ENCODE measurements at places on chromosomes 1 and 21.

DNA sequence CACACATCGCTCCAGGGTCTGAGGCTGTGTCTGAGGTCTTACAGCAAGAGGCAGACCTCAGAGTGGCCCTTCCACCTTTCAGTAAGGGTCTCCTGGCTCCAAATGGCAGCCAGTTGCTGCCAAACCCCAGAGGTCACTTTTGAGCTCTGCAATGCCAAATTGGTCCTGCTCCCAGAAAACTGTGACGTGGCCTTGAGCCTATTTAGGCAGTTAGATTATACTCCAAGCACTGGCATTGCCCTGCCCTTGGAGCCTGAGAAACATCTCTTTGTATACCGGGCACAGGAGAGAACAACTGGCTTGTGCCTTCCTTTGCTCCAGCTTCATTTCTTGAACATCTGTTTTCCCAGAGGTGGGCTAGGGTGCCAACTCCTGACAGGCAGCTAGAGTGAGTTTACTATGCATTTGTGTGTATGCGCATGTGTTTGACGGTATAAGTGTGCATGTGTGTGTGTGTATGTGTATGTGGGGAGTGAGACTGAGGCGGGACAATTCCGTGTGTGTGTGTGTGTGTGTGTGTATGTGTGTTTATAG lies 134.5 kb downstream of the IER5 start:
- DNase-seq, result no peak

DNA sequence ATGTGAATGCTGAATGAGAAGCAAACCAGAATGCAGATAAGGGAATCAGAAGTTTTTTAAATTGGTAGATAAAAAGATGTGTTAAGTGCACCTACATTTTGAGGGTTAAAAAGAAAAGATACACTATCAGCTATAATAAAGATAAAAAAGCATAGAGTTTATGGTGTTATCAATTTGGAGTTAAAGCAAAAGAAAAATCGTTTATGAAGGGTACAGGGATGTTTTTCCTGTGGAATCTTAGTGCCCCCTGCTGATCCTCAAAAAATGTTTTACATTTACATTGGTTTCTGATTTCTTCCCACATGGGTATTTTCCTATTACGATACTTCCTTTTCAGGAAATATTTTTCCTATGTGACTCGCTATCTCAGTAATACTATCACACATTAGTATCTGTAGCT lies 293.5 kb downstream of the MRPL39 start:
- DNase-seq, result no peak

GRCh38 chr21:32698971-32699693 lies 28.7 kb downstream of the SYNJ1 start:
- no peak for DNase-seq

DNA sequence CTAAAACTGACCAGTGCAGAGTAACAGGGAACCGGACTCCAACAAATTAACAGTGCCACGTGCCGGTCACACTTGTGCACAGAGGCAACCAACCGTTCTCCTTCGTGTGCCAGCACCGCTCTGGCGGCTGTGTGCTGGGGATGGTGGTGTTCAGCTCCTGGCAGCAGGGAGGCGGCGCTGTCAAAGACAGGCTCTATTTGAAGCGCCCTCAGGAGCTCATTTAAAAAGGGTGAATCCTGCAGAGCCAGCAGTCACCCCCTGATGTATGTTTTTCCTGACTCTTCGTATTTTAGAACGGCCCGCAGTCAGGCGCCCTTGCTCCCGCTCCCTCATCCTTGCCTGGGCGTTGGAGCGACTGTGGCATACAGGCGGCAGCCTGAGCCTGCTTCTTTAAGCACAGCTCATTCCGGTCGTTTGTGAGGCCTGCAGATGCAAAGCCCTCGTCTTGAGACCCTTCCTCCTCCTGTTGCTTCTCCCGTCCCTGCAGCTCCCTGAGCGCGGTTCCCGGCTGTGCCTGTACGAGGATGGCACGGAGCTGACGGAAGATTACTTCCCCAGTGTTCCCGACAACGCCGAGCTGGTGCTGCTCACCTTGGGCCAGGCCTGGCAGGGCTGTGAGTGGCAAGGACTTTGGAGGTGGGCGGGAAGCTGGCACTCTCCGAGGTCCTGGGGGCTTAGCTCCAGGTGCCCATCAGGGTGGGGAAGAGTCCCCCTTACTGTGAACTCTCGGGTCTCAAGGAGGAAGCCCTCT lies 1.1 kb downstream of the DFFB start:
- DNase-seq, result no peak

DNA sequence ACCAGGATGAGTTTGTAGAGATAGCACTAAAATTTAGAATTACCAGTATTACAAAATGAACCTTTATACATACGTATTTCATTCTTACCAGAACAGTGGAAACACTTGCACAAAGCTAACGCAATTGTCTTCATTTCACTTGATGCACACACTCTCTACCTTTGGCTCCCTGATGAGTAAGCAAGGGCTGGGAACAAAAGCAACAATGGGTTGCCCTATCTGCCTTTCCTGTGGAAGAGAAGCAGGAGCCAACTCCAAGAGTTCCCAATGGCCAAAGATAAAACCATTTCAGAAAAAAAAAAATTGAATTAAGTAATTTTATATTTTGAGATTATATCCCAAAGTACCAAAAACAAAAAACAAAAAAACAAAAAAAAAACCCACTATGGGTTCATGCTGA lies 344.1 kb upstream of the GREM2 start:
- no peak for DNase-seq

- DNase-seq, result no peak
These were observed 722 bp downstream of the TUT4 start for GRCh38 chr1:52552236-52552504.

DNA sequence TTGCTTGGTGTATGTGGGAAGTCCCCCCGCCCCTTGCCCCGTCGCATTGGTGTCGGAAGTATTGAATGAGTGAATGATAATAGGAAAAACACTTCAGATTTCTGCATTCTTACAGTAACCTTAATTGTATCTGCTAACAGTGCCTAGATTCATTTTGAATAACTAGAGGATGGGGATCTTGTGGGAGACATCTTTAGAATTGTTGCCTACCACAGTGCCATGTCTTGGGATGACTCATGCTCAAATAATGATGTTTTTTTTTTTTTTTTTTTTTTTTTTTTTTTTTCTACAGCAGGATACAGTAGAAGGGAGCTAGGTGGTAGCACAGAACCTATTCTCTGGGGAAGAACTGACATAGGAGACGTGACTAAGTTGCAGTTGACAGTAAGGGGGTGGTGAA lies 237.9 kb downstream of the USP25 start:
- no peak for DNase-seq

GRCh38 chr1:203065191-203065590 lies 20.6 kb downstream of the MYOG start:
- no peak for DNase-seq

DNA sequence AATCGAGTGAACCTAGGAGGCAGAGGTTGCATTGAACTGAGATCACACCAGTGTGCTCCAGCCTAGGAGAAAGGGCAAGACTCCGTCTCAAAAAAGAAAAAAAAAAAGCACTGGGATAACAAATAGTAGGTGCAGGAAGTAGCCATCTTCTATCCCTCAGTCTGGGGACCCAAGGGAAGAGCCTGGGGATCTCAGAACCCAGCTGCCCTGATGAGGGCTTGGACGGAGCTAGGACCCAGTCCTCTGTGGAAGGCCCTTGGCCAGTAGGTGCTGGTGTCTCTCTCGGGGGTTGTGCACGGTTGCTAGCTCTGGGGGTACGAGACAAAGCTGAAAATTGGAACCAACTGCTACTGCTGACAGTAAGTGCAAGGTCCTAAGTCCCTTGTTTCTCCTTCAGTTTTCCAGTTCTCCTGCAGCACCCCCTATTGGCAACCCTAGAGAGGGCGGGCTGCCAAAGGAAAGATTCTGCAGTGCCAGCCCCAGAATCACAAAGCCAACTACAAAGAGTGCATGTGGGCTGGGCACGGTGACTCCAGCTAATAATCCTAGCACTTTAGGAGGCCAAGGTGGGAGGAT lies 57.6 kb upstream of the KIF1B start:
- no peak for DNase-seq

GRCh38 chr1:2933431-2934155 lies 87.7 kb upstream of the ACTRT2 start:
- DNase-seq, result no peak

DNA sequence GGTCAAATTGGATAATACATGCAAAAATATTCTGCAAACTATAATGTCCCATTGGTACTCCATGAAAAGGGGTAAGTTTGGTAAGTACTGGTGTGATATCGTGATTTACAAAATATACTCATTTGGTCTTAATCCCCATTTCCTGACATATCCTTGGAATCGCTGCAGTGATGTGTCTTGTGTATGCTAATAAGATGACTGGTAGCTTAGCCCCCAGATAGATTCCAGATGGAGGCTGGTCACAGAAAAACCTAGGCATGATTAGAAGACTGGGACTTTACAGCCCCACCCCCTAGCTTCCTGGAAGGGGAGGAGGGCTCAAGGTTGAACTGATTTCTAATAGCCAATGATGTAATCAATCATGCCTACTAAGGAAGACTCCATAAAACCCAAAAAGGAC lies 3.0 kb downstream of the VAMP4 start:
- DNase-seq, result no peak

DNA sequence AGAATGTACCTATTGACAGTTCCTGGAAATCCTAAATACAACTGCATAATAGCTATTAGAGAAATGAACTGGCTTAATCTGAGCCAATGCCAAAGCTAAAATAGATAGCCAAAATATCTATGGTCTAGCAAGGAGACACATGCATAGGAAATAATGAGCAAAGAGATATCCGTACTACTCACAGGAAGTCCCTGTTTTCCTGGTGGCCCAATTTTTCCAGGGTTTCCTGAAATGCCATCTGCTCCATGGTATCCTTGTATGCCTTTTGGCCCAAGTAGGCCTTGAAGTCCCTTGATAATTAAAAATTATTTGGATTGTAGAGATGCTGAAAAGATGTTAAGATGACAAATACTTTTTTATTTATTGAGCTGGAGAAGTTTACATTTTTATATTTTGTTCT lies 108.4 kb upstream of the ZNHIT6 start:
- DNase-seq, result no peak

GRCh38 chr21:39319251-39319756 lies 5.9 kb upstream of the BRWD1 start:
- DNase-seq, result no peak

DNA sequence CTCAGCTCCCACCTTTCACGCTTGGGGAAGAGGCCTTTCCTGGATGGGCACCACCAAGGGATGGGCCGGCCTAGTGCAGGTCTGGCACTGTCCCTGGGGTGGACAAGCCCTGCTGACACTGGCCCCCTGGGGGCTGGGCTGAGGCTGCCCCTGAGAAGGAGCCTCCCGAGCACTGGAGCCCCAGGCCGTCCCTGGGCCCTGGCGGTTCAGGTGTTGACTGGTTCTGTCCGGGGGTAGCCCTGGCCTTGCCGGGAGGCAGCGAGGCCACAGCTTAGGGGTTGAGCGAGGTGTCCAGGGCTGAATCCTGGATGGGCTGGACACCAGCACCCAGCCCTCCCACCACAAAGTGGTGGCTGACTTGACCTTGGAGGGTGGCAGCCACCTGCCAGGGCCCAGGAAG lies 49.7 kb upstream of the ACTRT2 start:
- DNase-seq, result no peak

- no peak for DNase-seq
These were observed 67.0 kb downstream of the ERO1B start for GRCh38 chr1:236214761-236215160.

- DNase-seq, result no peak
These were observed 184.9 kb downstream of the SLC35F3 start for GRCh38 chr1:234089396-234089795.

GRCh38 chr1:206663832-206664652 lies 20.7 kb upstream of the MAPKAPK2 start:
- DNase-seq, result no peak

- DNase-seq, result no peak
These were observed 93.0 kb downstream of the SPATA46 start for GRCh38 chr1:162283657-162284056.

DNA sequence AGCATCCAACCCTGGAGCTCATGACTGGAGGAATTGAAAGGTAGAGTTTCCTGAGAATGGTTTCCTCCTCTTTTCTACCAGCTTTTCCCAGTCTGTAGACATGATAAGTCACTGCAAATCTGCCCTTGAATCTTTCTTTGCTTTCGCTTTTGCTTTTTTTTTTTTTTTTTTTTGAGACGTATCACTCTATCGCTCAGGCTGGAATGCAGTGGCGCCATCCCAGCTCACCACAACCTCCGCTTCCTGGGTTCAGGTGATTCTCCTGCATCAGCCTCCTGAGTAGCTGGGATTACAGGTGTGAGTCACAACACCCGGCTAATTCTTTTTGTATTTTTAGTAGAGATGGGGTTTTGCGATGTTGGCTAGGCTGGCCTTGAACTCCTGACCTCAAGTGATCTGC lies 1.7 kb upstream of the LCA5L start:
- no peak for DNase-seq

- DNase-seq, result no peak
These were observed 484.6 kb upstream of the PLXNA2 start for GRCh38 chr1:208728815-208729214.

DNA sequence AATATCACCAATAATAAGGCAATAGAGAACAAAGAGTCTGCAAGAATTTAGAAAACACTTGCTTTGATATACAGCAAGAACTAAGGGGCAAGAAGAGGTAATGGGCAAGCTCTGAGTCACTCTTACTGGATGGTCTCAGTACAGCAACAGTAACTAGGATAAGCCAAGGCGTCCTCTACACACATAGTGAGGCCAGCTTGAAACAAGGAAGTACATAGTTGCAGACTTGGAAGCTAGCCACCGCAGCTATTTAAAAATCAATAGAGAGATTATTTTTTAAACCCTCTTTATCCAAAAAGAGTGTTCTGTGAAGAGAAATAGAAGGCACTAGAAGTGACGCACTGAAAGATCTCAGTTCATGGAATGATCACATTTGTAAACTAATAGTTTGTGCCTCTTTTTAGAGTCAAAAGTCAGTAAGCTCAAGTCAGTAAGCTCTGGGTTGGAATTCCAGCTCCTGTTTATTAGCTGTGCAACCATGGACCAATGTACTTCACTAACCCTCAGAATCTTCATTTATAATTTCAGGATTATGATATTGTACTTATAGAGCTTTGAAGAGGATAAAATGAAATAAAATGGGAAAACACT lies 118.6 kb downstream of the AKT3 start:
- no peak for DNase-seq

- DNase-seq, result no peak
These were observed 17.4 kb downstream of the PEA15 start for GRCh38 chr1:160222546-160222945.

DNA sequence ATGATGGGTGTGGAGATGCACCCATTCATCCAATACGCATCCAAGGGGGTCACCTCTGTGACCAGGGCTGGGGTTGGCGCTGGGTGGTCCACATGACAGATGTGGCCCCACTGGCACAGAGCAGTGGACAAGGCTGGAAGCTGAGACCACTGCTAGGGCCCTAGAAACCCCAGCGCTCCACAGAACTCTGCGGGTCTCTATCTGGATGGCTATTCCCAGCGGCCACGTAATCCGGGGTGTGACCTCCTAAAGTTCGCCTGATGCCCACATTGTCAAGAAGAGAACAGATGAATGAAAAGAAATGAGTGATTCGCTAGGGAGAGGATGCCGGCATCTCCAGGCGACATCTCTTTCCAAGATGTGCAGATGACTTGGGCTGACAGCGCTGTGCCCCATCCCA lies 55.2 kb downstream of the PRDM15 start:
- no peak for DNase-seq

Data from activated gamma-delta T cell (primary cell).